ENCODE measurements at places on chromosomes 2 and 18. TPM values are rescaled to one million over a fixed set of nuclear protein-coding genes. Genes with fewer than 3 reads are reported as not detected.

The TFCP2L1 gene
- 0.05 TPM for polyA plus RNA-seq

The ABCA12 gene
- 0.02 TPM for polyA plus RNA-seq

DNA sequence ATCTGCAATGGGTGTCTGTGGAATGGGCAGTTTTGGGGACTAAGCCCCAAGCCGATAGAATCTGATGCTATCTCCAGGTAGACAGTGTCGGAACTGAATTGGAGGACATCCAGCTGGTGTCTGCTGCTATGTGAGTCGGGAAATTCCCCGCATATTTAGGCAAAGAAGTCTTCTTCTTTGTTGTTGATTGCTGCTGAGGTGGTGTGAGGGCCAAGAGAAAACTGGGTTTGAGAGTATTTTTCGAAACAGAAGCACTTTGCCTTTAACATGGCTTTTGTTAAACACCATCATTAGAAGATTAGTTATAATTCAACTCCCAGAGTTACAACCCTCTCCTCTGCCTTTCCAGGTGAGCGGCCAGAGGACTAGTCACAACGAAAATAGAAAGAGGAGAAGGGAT lies 49.4 kb upstream of the ACTR3 start:
- no peak for DNase-seq

DNA sequence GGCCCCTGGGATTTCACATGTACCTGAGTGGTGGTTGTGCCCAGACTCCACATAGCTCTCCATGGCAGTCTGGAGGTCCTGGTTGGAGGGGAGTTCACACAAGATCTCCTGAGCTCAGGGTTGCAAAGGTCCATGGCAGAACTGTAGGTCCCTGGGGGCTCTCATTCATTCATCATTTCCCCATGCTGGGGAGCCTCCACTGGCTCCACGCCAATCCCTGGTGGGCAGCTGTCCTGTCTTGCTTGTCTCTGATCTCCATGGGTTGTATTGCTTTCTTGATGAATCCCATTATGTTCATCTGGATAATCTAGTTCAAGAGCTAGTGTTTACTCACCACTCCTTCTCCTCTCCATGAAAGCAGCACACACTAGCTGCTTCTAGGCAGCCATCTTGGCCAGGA lies 42.4 kb downstream of the ZSWIM2 start:
- DNase-seq, result no peak

The REG3G gene
- not detected for polyA plus RNA-seq

DNA sequence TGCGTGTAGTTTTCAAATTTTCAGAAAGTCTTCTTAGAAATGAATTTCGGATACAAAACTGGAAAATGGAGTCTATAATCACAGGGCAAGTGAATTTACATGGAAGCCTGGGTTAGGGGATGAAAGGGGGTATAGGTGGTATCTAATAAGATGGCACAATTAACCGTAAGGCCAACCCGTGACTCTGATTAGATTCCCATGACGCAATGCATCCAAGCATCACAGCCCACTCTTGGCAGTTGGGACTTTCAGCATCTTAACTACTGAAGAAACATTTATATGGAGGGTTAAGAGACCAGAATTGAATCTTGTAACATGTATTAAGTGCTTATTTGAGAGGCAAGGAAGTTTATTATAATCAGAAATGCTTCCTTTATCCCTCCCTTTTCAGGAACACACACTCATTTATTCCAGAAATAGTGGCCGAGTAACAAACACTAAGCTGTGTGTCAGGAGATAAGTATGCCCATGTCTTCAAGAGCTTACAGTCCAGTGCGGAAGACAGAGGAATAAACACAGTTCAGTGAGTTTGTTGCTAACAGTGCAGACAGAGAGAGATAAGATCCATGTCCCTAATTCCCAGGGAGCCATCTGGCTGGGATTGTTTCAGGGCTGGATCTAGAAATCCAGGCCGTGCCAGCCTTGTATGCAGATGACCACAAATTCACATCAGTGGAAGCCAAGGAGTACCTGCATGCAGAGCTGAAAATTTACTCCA lies 151.2 kb downstream of the ANTXR1 start:
- DNase-seq, result no peak

The STARD7 gene
- 101 TPM for polyA plus RNA-seq

All from BJ (cell line).